Activated CD8-positive, alpha-beta memory T cell treated with anti-CD3 and anti-CD28 coated beads for 1 hour (primary cell): ENCODE measurements at places on chromosomes 2 and 18.

GRCh38 chr2:239830121-239831000 lies 194.8 kb downstream of the NDUFA10 start:
- DNase-seq, result no peak

DNA sequence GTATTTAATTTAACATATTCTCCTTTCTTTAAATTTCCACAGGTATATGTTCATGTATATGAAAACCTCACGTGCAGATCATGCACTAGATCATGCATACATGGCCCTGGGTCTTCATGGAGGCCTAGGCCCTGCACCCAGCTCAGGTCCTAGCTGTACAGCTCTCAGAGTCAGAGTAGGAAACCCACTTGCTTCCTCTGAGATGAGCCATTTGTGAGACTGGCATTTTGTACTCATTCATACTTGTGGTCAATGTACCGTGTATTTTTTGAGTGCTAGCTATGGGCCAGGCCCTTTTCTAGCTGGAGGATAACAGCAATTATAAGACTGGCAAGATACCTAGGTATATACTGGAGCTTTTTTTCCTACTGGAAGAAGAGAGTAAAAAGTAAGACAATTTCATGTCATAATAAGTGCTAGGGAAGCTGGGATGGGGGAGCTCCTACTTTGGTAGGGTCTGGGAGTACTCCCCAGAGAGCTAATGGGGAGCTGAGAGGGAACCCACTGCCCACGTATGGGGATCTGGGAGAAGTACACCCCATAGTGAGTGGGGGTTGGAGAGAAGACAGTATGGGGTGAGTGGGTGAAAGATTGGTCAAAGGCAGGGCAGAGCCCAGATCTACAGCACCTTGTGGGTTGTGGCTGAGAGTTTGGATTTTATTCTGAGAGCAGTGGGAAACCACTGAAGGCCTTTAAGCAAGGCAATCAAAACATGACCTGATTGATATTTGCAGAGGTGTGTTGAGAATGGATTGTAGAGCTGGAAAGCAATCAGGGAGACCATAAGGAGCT lies 72.0 kb downstream of the POLE4 start:
- DNase-seq, result no peak

DNA sequence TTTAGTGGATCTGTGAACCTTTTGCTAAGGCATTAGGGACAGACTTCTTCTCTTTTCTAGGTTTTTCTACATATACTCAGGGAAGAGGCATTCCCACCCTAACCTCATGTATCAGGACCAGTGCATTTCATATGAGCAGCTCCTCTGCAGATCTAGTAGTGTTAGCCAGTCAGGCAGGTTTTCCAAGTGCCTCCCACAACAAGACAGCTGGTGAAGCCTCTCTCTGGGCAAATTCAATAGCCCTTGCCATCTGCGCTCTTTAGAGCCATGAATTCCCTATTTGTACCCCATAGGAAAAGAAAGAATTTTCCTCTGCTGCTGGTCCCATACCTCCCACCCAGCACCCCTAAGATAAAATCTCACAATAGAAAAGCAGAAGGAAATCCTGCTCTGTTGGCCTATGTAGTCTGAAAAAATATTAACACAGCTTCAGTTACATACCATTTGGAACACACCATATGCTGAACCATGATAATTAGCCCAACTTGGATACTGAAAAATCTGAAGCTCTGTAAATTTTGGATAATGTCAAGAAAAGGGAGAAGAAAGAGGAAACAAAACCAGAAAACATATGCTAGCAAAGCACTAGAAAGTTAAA lies 1354.6 kb upstream of the NRXN1 start:
- DNase-seq, result no peak

DNA sequence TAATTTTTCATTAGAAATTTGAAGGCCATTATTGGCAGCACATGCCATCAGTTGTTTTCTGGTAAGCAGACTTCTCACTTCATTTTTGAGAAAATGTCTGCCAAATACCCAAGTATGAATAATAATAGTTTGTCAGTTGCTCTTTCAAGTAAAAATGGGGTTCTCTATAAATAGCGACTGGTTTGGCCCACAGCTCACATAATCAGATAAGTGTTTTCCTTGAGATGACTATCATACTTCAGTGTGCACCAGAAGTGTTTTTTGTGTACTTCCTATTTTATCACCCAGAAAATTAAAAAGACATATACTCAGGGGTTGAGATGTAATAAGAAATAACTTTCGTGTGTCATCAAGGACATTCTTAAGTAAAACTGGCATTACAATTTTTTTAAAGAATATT lies 147.1 kb downstream of the PHLPP1 start:
- no peak for DNase-seq

DNA sequence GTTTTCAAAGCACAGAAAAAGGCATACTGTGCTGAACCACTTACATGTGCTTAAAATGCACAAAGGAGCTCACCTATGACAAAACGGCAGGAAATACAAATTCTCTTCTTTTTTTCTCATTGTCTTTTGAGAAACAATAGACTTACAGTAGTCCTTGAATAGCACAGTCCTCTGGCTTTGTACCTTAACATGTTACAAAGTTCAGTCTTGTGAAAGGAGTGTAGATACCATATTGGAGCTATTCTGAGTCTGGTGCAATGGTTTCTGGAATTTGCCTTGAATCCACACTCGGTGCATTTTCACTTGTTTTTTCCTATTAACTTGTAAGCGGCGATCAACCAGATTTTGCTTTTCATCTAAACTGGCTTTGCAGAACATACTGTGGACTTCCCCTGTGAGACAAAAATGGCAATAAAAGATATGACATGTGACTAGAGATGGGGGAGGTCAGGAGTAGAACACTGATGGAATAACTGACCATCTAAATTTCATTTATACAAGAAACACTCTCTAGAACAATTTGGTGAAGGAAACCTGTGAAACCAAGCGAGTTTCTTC lies 109.7 kb downstream of the METTL8 start:
- no peak for DNase-seq

- no peak for DNase-seq
These were observed 28.5 kb upstream of the EMILIN2 start for GRCh38 chr18:2818281-2818680.

DNA sequence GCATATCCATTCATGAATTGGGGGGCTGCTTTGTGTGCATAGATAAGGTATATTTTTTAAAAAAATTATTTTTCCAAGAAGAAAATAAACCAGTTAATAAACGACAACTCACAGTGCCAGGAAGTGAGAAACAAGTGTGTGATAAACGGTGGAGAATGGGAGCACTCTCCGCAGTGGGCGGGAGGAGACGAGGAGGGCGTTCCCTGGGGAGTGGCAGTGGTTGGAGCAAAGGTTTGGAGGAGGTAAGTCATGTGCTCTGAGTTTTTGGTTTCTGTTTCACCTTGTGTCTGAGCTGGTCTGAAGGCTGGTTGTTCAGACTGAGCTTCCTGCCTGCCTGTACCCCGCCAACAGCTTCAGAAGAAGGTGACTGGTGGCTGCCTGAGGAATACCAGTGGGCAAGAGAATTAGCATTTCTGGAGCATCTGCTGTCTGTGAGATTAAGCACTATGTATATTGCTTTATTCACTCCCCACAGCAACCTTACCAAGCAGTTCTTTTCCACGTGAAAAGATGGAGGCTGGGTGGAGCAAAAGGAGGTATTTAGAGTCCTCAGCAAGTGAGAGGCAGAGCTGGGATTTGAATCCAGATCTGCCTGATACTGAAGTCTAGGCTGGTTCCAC lies 27.0 kb upstream of the CASP8 start:
- peak; percentile 56 for DNase-seq

DNA sequence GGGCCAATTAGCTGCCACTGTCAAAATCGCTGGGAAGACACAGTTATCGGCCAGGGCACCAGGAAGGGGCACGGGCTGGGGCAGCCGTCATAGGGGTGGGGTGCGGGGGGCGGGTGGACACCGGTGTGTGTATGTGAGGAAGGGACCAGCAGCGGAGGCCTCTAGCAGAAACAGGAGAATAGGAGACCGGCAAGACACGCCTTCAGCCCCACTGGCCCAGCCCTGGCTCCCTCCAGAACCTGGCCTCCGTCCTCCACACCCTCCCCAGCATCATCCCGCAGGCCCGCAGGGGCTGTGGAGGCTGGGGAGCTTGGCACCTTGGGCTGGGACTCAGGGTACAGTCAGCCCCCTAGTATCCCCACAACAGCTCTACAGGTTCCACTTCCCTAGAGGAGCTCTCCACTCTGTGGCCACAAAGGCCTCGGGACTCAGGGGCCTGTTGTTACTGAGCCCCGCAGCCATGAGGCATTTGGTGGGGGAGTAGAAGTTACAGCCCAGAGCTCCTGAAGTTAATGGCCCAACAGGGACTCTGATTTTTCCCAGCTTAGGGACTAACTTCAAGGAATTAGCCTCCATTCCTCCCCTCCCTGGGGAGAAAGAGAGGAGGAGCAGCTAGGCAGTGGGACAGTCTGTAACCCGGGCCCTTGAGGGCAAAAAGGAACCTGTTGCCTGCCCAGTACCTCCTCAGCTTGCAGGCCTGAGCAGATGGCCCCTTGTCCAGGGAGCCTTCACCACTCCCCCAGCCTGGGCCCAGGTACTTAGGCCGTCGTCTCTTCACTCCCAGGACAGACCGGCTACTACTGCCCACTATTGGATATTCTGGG lies 19.9 kb downstream of the SH2D6 start:
- DNase-seq, result no peak

GRCh38 chr2:241011296-241011600 lies 12.8 kb downstream of the SNED1 start:
- DNase-seq, result no peak

DNA sequence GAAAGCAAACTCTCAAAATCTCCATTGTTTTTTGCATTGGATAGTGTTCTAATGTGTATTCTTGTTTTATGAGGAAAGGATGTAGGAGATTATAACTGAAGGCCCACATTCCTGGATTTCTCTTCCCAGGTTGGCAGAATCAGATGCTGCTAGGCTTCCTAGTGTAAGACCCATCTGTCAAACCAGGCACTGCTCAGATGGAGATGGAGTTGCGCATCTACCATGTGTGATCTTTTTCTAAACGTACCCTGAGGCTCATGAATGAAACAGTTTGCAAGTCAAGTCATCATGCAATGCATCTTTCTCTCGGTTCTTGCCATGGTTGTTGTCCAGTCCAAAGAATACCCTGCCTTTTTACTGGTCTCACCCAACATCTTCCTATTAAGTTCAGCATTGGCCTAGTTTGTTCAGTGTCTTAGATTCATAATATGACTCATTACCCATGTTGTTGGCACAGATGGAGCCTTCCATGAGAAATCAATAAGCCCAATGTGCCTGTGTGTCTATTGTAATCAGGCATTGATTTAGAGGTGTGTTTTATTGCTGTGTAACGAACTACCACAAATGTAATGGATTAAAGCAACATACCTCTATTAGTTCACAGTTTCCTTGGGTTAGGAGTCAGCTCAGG lies 127.4 kb downstream of the NYAP2 start:
- DNase-seq, result no peak

GRCh38 chr2:208654056-208654455 lies 247.5 kb downstream of the PTH2R start:
- no peak for DNase-seq

GRCh38 chr18:11883153-11883552 lies 25.0 kb downstream of the MPPE1 start:
- no peak for DNase-seq

DNA sequence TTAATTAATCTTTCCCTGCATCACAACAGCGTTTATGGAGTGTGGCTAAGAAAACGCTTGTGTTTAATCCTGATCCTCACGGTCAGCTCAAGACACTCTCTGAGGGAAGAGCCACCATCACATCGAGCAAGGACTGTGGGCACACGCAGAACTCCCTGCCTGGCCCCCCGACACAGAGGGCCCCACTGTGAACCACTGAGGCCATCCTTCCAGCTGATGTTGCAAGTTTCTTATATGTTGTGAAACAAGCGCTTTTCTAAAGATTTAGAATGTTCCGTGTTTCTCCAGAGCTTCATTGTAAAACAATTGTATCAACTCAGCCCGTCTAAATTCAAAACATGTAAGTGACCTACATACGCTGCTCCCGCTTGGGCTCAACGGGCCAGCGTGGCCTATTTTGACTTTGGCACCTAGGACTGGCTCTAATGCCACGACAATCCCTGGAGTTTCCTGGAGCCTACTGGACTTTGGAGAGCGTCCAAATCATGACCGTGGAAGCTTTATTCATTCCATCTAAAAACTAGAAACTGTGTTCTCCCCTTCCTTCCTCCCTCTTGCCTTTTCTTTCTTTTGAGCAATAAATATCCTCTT lies 34.9 kb downstream of the SERPINE2 start:
- DNase-seq, result no peak

DNA sequence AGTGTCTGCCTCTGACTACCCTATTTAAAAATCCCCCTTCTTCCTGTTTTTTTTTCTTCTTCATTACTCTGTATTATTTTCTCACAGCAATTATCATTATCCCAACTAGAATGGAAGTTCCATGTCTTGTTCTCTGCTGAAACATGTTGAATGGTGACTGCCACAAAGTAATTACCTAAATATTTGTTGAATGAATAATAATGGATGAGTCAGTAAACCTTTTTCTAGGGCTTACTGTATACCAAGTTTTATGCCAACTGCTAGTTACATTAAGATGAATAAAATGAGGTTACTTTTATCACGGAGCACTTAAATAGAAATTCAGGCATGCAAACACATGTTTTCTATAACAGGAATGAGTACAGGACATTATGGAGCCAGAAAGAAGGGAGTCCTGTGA lies 490.6 kb downstream of the THSD7B start:
- no peak for DNase-seq

DNA sequence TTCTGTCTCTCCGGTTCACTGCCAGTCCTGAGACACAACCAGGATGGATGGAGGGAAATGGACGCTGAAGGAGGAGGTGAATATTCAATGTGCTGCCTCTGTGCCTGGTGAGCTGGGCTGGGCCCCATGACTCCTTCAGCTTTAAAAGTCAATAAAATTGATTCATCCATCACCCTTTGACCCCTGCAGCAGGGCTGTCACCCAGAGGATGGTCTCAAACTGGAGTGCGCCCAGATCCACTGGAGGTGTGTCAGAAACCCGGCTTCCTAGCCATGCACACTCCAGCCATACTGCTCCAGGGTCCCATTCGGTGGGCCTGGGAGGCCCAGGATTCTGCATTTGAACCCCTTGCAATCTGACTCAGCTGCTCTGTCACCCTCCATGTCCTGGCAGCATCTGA lies 94.1 kb upstream of the BOD1L2 start:
- no peak for DNase-seq

- DNase-seq, result no peak
These were observed 22.9 kb upstream of the NARS1 start for GRCh38 chr18:57644540-57644939.

DNA sequence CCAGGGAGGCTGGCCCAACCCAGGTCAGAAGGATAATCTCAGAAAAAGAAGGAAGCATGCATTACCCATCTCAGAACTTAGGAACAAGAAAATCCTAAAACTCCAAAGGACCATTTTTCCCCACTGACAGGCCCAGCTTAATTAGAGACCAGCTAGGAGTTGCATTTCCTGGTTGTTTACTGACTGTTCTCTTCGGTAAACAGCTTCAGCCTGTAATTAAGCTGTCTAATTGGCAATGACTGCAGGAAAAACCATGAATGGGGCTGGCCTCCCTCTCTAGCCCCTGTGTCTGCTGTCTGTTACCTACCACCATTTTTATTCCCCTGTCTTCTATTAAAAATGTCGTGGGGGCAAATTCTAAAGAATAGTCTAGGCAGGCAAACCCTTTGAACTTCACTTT lies 146.5 kb downstream of the AGAP1 start:
- DNase-seq, result no peak
